ENCODE measurements at places on chromosomes 1 and 21. TPM values are rescaled to one million over a fixed set of nuclear protein-coding genes. Genes with fewer than 3 reads are reported as not detected.
A peak's percentile ranks its signal among the peaks of the same experiment; 100 is the strongest.

The EFNA3 gene
- total RNA-seq: 3.0 TPM

The BSND gene
- not detected for total RNA-seq

The ETV3 gene
- 17.1 TPM for total RNA-seq

The CCDC27 gene
- not detected for total RNA-seq

The GPBP1L1 gene
- total RNA-seq: 142 TPM

The ATF3 gene
- 7.7 TPM for total RNA-seq

GRCh38 chr21:44288251-44289110, 2.8 kb downstream of the AIRE start:
- DNase-seq: no peak

DNA sequence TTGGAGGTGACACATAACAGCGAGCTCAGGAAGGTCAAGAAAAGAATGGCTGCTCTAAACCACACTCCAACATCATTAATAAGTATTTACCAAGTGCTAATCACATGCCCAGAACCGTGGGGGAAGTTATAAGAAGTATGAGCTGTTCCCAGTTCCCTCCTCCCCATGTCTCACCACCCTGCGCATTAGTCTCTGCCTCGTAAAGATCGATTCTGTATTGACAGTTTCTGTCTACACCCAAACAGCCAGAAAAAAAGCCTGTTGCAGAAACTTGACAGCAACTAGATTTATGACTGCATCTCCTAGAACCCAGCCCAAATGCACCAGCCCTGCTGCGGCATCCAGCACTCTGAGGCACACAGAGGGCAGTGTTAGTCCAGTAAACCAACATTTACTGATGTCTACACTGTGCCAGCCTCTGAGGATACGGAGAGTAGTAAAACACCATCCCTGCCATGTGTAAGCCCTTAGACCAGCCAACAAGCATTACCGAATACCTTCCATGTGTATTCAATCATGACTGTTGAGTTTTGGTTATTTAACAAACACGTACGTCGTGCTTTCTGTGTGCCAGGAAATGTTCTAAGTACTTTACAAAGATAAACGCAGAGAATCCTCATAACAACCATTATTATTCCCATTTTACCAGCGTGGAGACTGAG, 63.6 kb upstream of the ZBTB40 start:
- no peak for DNase-seq

DNA sequence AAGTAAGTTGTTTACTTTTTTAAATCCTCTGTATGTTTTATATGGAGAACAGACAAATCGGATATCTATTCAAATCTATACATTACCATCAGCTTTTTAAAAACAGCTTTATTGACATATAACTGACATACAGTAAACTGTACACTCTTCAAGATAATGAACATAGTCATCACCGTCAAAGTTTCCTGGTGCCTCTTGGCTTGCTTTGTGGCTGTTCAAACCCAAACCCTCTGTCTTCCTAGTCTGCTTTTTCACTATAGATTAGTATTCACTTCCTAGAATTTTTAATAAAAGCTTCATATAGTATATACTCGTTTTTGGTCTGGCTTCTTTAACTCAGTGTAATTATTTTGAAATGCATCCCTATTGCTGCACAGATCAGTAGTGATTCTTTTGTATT, 56.4 kb upstream of the TPTE start:
- no peak for DNase-seq

GRCh38 chr1:72397786-72398185, 115.4 kb upstream of the NEGR1 start:
- no peak for DNase-seq

- DNase-seq: no peak
Measured at GRCh38 chr1:98035602-98036002, 114.8 kb upstream of the DPYD start.

- no peak for DNase-seq
Measured at GRCh38 chr1:223717695-223718363, 5.5 kb downstream of the CAPN2 start.

- DNase-seq: no peak
Measured at GRCh38 chr1:107795994-107796393, 169.0 kb downstream of the VAV3 start.

DNA sequence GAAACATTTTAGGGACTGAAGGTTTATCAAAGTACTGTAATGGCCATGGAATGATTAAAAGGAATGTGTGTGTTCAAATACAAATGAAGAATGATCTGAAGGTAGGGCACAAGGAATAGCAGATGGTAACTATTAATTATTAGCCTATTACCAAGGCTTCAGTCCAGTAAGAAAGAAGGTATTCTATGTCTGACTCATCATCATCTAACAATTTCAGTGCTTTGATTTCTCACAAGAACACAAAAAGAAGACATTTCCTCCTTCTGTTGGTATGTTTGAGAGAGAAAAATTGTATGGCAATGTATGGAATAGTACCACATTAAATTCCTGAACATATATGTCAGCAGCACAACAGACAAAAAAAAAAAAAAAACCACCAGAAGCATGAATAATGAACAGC, 57.5 kb downstream of the TYW3 start:
- no peak for DNase-seq

GRCh38 chr1:59064592-59064991, 232.3 kb upstream of the FGGY start:
- no peak for DNase-seq

DNA sequence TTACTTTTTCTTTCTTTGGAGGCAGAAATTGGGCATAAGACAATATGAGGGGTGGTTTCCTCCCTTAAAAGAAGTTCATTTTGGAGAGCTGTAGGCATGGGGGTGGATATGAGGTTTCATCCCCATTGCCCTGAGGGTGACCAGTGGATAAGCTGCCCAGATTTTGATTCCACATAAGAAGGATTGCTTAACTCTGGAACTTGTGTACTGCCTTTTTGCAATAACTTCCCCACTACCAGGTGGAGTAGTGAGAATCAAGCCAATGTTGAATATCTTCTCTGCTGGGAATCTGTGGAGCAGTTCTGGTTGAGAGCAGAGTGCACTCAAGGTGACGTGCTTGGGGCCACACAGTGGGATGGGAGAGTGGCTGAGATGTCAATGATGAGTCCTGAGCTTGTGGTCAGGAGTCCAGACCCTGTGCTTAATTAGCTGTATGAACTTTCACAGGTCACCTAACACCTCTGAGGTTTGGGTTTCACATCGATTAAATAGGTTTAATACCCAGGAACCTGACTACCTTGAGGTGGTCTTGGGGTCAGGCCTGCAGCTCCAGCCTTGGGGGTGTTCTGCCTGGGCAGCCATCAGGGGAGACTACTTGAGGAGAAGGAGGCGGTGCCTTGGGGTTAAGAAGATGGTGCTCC, 152.9 kb downstream of the FCRL5 start:
- no peak for DNase-seq

GRCh38 chr1:17887661-17888371, 132.7 kb downstream of the ACTL8 start:
- DNase-seq: no peak

GRCh38 chr1:159938211-159938852, 7.1 kb downstream of the IGSF9 start:
- DNase-seq: no peak

DNA sequence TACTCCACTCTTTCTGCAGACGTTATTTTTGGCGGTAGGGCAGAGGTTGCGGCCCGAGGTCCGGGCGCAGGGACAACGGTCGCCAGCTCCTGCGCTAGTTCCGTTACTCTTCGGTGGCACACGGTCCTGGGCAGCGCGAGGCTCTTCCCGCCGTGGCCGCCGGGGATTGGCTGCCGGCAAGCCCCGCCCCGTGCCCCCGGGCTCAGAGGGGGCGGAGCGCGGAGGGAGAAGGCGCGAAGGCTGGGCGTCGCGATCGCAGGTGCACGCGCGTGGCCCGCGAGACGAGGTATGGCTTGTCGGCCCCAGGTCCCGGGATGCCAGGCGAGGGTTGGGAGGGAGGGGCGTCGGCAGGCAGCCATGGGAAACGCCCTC, 518 bp upstream of the SHE start:
- no peak for DNase-seq

DNA sequence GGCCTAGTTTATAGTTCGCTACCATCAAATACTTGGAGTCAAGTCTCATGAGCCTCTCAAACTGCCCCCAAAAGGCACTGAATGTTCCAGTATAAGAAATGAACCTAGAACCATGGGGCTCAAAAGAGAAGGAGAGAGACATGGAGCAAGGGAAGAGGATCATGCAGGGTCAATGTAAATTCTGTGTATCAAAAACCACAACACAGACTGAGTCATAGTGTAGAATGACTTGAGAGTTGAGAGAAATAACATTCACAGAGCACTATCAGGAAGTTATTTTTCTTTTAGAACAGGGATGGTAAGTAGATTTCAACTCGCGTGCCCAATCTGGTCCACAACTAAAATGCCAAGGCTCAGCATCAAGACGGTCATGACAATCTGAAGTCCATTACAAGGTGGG, 59.8 kb downstream of the GNG12 start:
- no peak for DNase-seq

DNA sequence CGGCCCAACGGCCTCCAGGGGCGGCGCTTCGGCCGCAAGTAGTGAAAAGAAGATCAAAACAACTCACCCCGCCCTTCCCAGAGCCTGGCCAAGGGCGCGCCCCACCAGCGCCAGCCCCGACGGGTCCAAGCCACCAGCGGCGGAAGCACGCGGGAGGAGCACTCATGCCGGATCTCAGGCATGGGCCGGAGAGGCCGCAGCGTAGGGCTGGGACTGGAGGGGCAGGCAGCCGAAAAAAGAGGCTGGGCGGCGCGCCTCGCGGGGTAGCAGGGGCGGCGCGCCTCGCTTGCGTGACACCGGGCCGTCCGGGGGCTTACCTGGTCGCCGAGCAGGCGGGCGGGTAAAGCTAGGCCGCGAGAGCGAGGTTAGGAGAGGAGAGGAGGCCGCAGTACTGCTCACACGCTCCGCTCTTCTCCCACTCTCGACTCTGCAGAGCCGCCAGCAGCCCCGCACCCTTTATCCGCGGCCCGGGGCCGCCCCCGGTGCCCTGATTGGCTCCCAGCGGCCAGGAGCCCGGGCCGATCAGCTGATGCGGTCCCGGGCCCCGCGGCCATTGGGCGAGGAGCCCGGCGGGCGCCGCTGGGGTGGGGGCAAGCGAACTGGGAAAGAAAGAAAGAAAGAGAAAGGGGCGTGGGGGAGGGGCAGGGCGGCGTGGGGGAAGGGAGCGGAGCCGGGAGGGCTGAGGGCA, at the start of gene GLUL:
Gene GLUL, minus strand, starts transcription at position 429 of the 688 bp plus-strand sequence. CDS start 3,053 bp downstream, outside the sequence.
- peak; percentile 98 for DNase-seq

Data from sigmoid colon (tissue), 7 donors.